ENCODE measurements at places on chromosomes 2 and 18. TPM values are rescaled to one million over a fixed set of nuclear protein-coding genes. Genes with fewer than 3 reads are reported as not detected.
A peak's percentile ranks its signal among the peaks of the same experiment; 100 is the strongest.

DNA sequence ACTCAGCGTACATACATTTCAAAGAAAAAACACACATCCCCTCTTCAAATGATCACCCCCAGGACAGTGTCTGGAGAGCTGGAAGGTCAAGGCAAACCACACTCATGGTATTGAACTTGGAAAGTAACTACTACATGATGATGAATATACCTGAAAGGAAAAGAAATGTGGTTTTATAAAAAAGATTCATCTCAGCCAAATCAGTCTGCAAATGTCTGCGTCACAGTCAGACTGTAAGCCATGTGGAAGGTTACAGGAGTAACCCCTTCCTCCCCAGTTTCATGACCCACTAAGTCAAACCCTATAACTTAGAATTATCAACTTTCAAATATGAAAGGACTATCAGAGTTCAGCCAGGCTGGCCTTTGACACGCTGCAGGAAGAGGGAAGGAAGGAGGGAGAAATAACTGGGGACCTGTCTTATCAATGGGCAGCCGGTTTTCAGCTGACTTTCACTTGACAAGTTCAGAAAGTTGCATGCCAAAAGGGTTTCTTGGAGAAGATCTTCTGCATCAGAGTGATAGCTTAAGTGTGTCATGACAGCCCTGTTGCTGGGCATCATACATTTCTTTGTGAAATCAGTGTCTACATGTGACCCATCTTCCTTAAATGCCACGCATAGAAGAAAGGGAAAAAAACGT, 7.0 kb upstream of the BMP10 start:
- DNase-seq, result no peak

DNA sequence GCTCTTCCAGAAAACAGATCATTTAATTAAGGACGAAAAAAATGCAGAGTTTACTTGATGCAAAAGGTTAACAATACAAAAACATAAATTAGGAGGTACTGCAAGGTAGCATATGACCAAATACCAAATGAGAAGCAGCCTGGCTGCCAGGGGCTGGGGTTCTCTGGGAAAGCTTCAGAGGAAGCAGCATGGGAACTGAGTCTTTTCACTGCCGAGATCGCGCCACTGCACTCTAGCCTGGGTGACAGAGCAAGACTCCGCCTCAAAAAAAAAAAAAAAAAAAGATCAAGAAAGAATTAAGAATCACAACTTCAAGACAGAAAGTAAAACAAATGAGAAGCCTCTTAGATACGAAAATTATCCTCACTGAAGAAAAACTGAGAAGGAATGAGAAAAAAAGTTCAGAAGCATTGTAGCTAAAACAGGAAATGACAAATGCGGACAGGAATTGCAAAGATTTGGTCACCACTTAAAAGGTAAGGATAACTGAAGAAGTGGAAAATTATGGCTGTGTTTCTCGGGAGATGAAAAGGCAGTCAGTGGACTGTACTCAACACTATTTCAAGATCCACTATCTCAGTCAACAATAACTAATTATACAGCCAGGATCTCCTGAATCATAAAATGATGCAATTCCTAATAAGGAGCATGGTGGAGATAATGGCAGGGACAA, 4.3 kb downstream of the SEPTIN10 start:
- no peak for DNase-seq

- peak; percentile 54 for DNase-seq
Observed at GRCh38 chr2:85584857-85585780, 888 bp downstream of the VAMP5 start.

DNA sequence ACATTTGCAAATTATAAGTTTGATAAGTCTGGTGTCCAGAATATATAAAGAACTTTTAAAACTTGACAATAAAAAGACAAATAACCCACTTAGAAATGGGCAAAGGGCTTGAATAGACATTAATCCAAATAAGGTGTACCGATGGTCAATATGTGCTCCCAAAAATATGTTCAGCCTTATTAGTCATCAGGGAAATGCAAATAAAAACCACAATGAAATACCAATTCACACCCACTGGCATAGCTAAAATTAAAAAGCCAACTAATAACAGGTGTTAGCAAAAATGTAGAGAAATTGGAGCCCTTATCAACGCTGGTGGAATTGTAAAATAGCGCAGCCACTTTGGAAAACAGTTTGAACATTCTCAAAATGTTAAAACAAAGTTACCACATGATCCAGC, 79.0 kb upstream of the SCG2 start:
- DNase-seq, result no peak

DNA sequence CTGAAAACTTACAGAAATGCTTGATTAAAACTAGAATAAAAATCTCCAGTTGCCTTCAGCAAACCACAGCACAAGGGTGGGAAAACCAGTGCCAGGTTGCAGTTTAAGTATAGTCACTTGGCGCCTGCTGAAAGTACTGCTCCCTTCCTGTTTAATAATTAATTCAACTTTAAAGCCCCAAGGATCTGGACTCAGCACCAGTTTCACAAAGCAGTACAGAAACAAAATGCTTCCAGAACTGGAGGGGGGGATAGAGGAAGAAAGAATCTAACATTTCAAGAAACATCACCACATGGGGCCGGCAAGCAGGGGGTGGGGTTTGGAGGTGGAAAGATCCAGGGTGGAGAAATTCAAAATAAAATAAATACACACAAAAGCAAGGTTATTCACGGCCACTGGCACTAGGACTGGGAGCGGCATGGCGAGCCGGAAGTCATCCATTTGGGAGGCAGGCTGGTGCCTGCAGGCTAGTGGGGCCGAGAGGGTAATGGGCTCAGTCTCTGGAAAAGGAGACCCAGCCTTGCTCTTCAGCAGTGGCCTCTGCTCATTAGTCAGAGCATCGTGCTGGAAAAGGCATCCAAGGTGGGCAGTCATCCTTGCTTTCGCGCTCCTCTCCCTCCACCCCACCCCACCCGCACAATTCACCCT, 85.8 kb downstream of the POU3F3 start:
- no peak for DNase-seq

The KCNG2 gene
- total RNA-seq, result not detected

- no peak for DNase-seq
Observed at GRCh38 chr2:133433455-133434451, 134.5 kb downstream of the NCKAP5 start.

The CPS1 gene
- total RNA-seq, result 1.7 TPM

- no peak for DNase-seq
Observed at GRCh38 chr2:120564213-120565094, 171.2 kb upstream of the GLI2 start.

DNA sequence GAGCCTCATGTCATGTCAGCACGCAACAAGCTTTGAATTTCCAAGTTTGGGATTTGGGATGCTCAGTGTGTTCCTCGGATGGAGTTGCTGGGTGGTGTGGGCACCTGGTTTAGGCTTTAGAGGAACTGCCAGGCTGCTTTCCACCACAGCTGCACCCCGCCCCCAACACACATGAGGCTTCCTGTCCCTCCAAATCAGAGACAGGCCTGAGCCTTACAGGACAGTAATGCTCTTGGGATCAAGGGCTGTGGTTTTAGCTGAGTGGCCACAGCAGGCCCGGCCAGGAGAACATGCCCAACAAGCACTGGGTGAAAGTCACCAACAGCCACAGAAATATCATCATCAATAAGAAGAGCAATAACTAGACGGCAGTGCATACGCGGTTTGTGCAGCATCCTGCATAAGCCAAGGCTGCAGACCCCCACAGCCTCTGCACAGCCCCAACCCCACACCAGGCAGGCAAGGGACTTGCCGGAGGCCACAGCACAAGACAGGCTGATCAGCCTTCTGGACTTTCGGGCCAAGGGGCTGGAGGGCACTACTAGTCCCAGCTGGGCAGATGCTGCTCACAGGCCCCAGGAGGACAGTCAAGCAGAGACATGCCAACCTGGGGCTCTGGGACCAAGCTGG, 29.7 kb upstream of the GPC1 start:
- peak; percentile 4 for DNase-seq

The DSG1 gene
- not detected for total RNA-seq

The ABCB11 gene
- total RNA-seq, result not detected

- DNase-seq, result no peak
Observed at GRCh38 chr18:3269241-3269913, 7.4 kb downstream of the MYL12B start.

The SERPINB4 gene
- total RNA-seq, result not detected

The UGT1A10 gene
- not detected for total RNA-seq

The NABP1 gene
- total RNA-seq, result 65.4 TPM

The CAPN13 gene
- total RNA-seq, result not detected

DNA sequence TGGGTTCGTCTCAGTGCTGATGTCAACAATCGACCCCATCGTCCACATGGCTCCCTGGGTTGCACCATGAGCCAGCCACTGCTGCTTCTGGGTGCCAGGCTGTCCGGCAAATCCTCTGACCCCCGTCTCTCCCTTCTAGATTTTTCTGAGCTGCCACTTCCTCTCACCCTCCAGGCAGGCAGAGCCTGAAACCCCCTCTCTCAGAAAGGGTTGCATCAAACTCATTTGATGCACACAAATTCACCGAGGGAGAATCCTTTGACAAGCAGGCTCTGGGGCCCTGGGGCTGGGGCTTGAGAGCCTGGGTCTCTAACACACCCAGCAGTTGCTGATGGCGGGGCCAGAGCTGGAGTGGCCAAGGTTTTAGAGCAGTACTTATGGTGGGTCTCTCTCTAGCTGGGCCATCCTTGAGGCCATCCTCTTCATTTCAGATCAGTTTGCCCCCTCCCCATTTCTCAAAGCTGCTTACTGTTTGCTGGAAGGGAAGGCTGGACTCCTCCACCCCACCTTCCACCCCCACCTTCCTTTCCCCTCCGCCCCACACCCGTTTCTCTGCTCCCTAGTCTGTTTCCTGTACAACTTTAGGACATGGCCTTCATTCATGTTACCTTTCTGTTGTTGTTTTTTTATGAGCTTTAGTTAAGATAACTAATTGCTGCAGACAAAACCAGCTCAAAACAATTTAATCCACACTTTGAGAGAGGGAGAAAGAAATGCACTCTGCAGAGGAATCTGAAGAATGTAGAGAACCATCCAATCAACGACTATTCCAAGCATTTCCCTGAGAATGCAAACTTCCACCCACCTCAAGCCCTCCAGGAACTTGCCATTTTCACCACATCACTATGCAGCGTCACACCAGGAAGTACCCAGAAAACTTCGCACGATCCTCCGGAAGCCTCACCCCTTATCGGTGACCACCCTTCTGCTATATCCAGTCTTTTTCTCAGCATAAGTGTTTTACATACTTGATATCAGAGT, 69.5 kb downstream of the ARL4C start:
- DNase-seq, result peak; percentile 52

The PTPN4 gene
- total RNA-seq, result 31.6 TPM

DNA sequence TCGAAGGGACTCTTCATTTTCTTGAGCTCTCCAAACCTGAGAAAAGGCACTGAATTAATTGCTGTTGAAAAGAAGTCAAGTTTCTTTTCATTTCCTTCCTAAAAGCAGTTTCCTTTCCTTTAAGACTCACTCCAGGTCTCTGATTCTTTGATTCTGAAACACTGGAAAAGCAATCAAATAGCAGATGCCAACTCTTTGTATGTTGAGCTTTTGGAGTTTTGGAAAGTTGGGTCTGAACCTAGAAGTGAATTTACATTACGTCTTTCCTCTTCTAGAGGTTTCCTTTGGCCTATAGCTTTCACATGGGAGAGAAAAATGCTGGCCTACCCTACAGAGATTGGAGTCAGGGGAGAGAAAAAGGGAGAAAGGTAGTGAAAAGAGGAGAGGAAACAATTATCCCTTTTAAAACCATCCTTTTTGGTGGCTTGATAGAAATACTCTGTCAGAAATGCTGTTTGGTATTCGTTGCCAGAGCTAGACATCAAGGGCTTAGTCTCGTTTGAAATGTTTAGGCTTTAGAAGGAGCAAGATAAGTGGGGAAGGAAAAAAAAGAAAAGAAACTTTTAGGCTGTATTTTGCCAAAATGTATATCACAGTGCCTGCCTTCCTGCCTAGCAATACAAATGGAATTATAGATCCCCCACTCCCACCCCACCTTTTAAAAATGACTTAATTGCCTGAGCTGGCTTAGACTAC, 187.7 kb downstream of the PRPF40A start:
- DNase-seq, result no peak

- no peak for DNase-seq
Observed at GRCh38 chr2:74131901-74132300, 15.8 kb downstream of the BOLA3 start.
